NCI-H526 (cell line): ENCODE measurements at places on chromosomes 7 and 10.

- no peak for DNase-seq
Observed at GRCh38 chr10:97687785-97688781, 1.0 kb upstream of the AVPI1 start.

DNA sequence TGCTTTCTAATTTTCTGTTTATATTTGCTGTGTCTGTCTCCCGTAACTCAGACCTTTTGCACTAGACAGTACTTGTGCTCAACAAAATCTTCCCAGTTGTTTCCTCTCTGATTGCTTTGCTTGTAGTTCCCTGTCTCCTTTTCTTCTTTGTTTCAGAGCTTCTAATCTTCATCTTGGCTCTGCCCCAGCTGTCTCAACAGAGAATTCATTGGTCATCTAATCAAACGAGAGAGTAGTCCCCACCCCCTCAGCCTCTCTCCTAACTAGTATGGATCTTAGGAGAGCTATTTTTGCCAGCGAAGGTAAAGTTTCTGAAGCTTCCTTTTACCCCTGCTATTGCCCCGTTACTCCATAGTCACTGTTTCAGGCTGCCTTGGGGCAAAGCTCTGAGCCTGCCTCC lies 32.8 kb downstream of the SLC26A4 start:
- no peak for DNase-seq

DNA sequence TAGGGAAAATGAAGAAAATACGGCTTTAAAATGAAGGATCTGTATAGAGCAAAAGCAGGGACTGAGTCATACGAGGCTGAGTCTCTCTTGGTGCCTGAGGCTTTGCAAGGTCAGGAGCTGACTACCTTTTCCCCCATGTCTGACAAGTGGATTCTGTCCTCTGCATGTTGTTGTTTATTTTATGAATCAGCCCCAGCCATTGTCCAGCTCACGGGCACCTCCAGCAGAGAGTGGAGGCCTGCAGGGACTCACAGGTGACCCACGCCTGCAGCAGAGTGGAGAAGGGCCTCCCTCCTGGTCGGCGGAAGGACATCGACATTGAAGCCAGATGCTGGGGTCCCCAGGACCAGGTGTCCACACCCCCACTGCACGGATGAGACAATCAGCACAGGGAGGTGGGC lies 233.9 kb downstream of the WDR37 start:
- no peak for DNase-seq

DNA sequence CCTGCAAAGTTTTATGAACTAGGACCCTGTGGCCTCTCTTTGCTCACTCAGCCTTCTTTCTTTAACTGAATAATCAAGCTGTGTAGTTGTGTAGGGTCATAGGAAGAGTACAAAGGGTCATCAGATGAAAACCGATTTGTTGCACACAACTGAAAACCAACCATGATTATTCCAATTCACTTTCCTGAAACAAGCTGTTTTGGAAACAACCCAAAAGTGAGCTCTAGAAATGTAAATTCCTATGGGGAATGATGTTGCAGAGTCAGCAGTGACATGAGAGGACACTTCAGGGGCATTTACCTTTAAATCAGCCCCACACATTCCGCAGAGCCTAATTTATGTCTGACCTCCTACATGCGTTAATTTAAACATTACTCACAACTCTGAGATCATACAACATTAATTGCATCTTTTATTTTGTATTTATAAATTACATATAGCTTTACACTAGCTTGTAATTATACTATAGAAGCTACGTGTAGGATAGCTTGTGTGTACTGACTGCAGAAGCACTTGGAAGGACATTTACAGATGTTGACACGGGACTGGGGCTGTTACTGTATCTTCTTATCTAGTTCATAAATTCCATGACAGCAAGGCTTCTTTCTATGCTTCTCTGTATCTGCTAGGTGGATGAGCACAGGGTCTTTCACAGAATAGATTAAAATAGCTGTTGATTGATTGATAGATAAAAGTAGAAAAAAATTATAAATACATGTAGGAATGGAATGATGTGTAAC lies 139.9 kb upstream of the AKR1E2 start:
- no peak for DNase-seq

DNA sequence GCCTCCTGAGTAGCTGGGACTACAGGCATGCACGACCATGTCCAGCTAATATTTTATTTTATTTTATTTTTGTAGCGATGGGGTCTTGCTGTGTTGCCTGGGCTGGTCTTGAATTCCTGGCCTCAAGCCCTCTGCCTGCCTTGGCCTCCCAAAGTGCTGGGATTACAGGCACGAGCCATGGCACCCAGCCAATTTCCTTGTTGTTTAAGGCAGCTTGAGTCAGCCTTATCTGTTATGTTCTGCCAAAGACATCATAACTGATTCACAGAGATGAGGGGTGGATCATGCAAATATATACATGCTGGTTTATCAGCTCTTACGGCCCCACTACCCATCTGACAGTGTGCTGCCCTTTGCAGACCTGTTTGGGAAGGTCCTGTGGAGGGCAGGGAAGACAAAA lies 826.7 kb downstream of the TYW1 start:
- DNase-seq = no peak

- no peak for DNase-seq
Observed at GRCh38 chr10:79179164-79179956, 110.6 kb downstream of the ZMIZ1 start.

GRCh38 chr7:77464589-77464988 lies 48.4 kb upstream of the GSAP start:
- no peak for DNase-seq

GRCh38 chr10:53699231-53699630 lies 926.6 kb upstream of the MBL2 start:
- DNase-seq = no peak

DNA sequence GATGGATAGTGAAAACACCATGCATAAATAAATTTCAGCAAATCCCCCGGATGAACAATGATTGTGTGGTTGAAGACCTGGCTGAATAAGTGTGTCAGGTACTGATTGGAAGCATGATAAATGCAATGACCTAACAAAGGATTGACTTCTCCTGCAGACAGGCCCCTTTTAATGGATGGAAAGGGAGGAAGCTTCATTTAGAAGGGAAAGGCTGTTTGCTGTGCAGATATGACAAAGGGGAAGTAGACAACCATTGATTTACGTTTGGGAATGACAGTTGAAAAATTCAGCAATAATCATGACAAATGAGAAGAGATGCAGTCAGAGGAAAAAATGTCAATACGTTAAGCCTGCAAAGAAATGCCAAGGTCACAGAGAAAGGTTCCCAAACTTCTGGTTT lies 503.8 kb downstream of the LRMDA start:
- no peak for DNase-seq

DNA sequence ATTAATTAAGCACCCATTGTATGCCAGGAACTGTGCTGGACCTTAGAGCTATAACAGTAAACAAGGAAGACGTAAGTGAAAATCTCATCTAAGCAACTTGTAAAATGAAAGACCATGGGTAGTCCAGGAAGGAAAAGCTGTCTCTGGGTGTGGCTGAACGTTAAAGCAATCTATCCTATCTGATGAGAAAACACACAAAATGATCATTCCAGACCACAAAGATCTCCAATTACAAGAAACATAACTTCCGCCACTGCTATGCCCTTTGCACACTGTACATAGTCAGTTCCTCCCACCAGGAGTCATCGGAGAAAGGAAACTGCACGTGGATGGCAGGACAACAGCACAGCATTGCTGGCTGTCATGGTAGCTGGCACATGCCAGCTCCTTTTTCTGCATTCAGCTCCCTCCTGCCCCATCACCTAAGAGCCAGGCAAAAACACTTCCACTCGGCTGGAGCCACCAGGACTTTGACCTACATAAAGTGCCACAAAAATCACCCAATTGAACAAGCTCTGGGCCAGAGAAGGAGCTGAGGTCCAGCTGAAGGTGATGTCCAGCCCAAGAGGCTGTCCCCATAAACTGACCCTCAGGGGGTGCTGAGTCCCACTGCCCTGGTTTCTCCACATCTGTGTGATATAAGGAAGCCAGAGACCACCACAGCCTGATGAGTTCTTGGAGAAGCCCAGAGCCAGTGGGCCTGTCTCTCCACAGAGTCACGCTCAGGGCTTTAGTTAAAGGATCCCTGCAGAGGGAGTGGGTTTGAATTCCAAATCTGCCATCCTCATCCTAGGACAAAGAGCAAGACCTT lies 56.4 kb downstream of the STEAP1B start:
- no peak for DNase-seq

DNA sequence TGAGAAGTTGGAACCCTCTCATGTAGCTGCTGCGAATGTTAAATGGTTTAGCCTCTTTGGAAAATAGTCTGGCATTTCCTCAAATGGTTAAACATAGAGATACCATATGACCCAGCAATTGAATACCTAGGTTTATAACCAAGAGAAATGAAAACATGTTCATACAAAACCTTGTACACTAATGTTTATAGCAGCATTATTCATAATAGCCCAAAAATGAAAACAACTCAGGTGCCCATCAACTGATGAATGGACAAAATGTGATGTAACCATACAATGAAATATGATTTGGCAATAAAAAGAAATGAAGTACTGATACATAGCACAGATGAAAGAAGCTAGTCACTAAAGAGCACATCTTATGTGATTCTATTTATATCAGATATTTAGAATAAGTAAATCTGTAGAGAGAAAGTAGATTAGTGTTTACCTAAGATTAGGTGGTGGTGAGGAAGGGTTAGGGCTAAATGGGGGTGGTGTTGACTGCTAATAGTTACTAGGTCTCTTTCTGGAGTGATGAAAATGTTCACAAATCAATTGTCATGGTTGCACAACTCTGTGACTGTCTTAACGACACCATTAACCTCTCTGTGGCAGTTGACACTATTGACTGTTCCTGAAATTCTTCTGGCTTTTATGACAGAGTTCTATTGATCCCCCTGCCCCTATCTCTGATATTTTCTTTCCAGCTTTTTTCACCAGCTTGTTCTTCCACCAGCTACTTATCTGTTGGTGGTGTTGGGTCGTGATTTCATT lies 35.2 kb downstream of the VCL start:
- DNase-seq = no peak

GRCh38 chr10:80405626-80406025 lies 2.7 kb upstream of the PRXL2A start:
- no peak for DNase-seq

GRCh38 chr7:99561737-99562051 lies 3.3 kb downstream of the ZNF655 start:
- no peak for DNase-seq

DNA sequence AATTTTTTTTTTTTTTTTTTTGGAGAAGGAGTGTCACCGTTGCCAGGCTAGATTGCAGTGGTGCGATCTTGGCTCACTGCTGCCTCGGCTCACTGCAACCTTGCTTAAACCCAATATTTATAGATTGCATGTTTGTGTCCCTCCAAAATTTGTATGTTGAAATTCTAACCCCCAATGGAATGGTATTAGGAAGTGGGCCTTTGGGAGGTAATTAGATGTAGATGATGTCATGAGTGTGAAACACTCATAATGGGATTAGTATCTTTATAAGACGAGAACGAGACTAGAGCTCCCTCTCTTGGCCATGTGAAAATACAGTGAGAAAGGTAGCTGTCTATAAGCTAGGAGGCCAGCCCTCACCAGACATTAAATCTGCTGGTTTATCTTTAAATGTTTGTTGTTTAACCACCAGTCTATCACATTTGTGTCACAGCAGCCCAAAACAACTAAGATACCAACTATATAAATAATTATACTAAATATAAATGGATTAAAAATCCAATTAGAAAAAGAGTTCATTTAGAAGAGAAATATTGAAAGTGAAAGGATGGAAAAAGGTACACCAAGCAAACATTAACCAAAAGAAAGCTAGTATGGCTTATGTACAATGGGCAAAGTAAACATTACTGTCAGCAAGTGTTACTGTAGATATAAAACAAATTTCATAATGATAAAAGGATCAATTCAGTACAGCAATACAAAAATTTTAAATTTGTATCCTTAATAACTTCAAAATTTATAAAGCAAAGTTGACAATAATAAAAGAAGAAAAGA lies 9.3 kb downstream of the TCAF1 start:
- peak; percentile 78 for DNase-seq

GRCh38 chr7:20330928-20331909 lies 519 bp downstream of the ITGB8 start:
- DNase-seq = peak; percentile 49
